ENCODE measurements at places on chromosomes 11 and 22. TPM values are rescaled to one million over a fixed set of nuclear protein-coding genes. Genes with fewer than 3 reads are reported as not detected.

Gene NUDT22
- 98.8 TPM for polyA plus RNA-seq

Gene MDK
- 15.8 TPM for polyA plus RNA-seq

Gene TSPAN4
- 28.4 TPM for polyA plus RNA-seq

Gene IL18
- 4.1 TPM for polyA plus RNA-seq

Gene SLC22A9
- polyA plus RNA-seq: not detected

Gene SOX6
- 4.1 TPM for polyA plus RNA-seq

Gene OR10A6
- not detected for polyA plus RNA-seq

Measured in aorta (tissue), 5 donors.